ENCODE measurements at places on chromosomes 3 and 15.

GRCh38 chr3:10349801-10350200, 28.9 kb upstream of the SEC13 start:
- no peak for DNase-seq

GRCh38 chr3:10333349-10333650, 12.4 kb upstream of the SEC13 start:
- DNase-seq: no peak

DNA sequence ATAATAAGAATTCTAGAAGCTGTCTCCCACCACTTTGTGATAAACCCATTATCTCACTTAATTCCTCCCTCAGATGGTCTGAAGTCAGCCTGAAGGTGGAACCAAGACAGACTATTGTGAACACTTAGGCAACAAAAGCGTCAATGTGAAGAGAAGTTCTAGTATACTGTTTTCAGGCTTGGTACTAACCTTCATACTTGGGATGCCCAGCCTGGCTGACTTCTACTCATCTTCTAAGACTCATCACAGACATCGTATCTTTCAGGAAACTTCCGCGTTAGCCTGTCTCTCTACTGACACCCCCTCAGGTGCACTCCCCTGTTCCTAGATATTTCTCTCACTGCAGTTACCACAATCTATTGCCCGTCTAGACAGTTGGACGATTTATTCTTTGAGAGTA, 201.2 kb downstream of the SATB1 start:
- DNase-seq: no peak

DNA sequence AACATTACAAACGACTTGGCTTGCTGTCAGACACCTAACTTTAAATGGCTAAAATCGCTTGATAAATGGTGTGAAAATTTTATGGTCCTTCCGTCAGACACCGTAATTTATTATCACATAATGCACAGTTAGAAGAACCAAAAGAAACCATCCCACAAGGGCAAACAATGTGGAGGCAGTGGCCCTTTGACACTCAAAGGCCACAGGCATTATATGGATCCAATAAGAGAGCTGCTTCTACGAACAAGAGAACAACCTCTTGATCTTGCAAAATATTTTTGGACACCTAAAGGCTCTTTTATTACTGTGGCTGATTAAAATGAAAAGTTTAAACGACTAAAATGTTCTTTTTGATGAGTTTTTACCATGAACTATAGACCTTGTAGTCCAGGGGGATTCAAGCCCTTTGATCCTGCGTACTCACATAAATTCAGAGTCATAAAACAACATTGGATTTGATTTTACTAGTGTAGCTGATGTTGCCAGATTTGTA, 202.8 kb downstream of the FMN1 start:
- no peak for DNase-seq

GRCh38 chr3:16174389-16174788, at the start of gene GALNT15:
Gene GALNT15, plus strand, starts transcription at chr3:16174680. Its CDS starts 472 bp downstream, at chr3:16175152.
- DNase-seq: no peak

DNA sequence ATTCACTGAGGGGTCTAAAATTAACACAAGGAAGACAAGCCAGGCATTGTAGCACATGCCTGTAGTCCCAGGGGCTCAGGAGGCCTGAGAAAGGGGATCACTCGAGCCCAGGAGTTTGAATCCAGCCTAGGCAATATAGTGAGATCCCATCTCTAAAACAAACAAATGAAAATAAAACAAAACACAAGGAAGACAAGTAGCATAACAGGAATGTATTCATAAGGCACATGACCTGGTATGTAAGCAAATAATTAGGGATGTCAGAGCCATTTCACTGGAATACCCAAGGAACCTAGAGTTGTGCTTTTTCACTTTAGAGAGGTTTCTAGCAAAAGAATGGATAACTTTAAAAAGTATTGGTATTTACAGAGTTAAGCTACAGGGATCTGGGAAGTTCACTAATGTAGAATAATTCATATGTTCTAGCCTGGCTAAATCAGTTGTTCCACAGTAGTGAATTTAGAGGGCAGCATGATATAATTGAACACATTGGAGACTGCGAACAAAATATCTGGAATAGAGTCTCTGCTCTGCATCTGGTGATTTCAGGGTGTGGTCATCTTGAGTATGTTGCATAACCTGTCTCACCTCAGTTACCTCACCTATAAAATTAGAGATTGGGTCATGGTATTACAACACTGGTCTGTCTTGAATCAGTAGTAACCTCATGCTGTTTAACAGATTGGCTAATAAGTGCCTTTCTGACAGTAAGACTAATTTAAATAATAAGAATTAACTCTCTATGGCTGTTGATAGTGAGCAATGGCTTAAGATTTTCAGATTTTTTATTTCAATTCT, 9.3 kb downstream of the GRAMD1C start:
- no peak for DNase-seq

- no peak for DNase-seq
Measured at GRCh38 chr3:104126864-104127553, 1239.7 kb upstream of the ALCAM start.

- no peak for DNase-seq
Measured at GRCh38 chr3:192092388-192093005, 631.5 kb downstream of the PYDC2 start.

GRCh38 chr3:140416666-140417065, 261.2 kb upstream of the TRIM42 start:
- DNase-seq: no peak

DNA sequence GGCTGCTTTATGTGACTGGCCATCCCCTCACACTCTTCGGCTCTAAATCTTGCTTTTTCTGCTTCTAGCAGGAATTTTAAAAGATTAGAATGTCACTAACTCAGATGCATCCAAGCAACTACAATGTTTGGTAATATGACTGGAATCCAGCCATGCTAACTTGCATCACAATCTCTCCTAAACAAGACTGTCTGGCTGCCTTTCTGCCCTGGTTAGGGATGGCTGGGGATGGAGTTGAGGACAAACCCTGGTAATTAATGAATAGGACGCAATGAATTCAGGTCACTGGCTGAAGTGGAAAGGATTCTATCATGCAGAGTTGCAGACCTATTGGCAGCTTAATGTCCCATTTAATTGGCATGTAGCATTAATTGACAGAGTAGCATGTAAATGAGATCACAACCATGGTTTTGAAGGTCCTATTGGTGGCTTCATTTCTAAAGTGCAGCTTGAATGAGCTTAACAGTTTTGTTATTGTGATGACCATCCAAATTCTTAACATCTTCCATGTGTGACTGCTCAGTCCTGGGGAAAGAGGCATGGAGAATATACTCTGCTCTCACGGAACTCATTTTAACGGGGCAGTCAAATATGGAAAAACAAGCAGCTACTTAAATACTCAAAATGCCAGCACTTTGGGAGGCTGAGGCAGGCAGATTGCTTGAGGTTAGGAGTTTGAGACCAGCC, 21.7 kb downstream of the NMNAT3 start:
- DNase-seq: no peak

- DNase-seq: no peak
Measured at GRCh38 chr3:4011166-4011565, 211.9 kb downstream of the LRRN1 start.

DNA sequence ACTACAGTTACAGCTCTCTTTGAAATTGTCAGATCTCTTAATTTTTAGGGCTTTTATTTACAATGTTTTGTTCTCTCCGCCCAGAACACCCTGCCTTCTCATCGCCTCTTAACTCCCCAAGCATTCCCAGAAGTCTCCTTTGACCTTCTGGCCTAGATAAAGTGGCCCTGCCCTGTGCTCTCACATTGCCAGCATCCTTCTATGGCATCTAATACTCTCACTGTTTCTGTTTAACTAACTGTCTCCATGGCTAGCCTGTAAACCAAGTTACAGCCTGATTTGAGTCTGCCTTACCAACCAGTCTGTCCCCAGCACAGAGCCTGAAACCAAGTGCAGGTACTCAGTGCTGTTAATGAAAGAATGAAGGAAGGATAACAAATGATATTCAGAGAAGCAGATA, 19.9 kb downstream of the COL8A1 start:
- DNase-seq: no peak

DNA sequence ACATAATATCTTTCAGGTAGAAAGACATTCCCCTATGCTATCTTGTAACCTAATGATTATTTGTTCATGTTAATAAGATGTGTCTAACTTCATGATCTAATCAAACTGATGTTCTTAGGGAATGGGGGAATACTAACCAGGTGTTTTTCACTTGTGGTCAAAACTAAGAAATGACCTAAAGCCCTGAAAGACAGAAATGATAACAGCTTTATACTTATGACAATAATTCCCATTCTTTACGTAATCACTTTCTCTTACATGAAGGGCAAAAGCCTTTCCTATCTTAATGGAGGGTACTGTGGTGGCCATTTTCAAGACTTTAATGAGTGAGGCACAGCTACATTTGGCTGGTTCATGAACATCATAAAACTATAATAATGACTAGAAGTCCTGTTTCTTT, 33.9 kb upstream of the MEIS2 start:
- DNase-seq: no peak

GRCh38 chr3:59817511-59817910, 767.7 kb upstream of the CFAP20DC start:
- no peak for DNase-seq

DNA sequence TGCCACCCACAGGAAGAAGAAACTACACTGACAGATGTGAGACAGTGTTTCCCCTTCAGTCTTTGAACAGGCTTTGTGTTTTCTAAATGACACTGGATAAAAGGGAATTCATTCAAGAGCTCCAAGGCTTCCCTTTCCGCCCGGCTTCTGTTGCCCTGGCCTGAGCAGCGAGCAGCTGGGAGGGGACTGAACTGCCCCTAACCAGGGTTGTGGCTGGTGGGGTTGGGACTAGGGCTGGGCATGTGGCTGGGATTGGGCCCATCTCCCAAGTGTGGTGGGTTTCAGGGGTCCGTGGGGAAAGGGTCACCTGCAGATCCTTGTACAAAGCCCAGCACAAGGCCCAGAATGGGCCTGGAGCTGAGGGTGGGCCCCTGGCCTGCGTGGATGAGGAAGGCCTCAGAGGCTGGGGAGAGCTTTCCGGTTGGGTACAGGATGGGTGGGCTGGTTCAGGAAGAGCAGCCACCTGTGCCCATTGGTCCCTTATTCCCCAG, 10.4 kb downstream of the VILL start:
- no peak for DNase-seq
